Endodermal cell (in vitro differentiated cells): ENCODE measurements at places on chromosomes 7 and 10.

DNA sequence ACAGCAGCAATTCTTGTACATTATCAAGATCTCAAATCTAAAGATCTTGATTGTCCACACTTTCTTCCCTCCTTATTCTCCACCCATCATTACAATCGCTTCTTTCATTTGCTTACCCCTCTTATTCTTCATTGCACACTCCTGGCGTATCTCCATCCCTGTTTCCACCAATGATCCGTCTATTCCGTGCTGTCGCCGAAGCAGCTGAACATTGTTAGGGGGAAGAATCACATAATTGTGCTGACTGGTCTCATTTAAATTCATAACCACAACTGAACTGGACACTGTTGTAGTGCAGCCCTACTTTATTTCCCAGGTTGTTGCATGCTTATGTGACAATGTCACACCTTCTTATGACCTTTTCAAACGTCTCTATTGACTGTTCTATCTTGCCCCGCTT is 18.9 kb upstream of the NRP1 start:
- DNase-seq = no peak

DNA sequence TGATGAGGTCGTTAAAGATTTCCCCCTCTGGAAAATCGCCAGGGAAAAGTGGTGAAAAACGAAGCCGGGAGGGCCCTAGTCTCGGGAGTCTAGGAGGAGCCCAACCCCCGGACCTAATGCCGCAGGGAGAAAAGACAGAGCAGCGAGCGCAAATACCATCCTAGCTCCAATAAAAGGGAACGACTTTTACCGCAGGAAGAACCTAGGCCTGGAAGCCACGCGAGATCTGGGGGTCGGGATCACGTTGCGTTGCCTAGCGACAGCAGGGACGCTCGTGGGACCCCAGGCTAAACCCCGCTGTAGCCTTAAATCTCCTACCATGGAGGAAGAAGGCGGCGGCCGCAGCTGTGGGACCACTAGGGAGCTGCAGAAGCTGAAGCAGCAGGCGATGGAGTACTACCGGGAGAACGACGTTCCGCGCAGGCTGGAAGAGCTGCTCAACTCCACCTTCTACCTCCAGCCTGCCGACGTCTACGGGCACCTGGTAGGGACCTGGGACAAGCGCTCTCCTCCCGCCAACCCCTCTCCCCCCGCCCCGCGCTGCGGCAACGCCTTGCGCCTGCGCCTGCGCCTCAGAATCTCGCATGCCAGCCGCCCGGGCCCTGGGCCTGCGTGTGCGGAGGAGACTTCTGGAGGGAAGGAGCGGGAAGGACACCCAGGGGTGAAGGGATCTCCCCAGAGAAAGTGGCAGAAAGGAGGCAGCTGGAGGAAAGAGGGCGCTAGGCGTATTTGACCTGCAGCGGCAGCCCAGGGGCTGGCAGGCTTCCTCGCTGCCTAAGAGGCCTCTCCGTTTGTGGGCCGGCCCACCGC is at the start of gene ENO4:
Gene ENO4, plus strand, starts transcription at position 252 of the 810 bp plus-strand sequence. Its CDS starts 68 bp downstream, at position 320.
- peak; percentile 95 for DNase-seq

- peak; percentile 81 for DNase-seq
Measured at GRCh38 chr10:120456626-120457430, at the start of gene PLPP4. Gene PLPP4, plus strand, starts transcription at chr10:120457227. Its CDS starts 79 bp downstream, at chr10:120457306.

DNA sequence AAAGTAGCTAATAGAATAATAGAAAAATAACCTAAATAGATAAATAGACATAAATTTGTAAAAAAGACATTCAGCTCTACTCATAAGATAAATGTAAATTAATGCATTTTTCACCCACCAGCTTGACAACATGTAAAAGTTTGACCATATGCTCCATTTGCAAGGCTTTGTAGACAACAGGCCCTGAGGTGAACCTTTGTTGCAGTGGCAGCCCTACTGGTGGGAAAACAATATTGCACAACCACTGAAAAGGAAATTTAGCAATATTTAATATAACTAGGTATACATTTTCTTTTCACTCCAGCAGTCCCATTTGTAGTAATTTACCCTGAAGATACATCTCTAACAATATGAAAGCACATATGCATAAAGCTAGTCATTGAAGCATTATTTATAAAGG is 39.0 kb upstream of the ADRA2A start:
- no peak for DNase-seq

GRCh38 chr10:5830629-5831445 is 17.6 kb upstream of the GDI2 start:
- no peak for DNase-seq

- DNase-seq = peak; percentile 76
Measured at GRCh38 chr7:4709187-4709586, 27.1 kb downstream of the FOXK1 start.

DNA sequence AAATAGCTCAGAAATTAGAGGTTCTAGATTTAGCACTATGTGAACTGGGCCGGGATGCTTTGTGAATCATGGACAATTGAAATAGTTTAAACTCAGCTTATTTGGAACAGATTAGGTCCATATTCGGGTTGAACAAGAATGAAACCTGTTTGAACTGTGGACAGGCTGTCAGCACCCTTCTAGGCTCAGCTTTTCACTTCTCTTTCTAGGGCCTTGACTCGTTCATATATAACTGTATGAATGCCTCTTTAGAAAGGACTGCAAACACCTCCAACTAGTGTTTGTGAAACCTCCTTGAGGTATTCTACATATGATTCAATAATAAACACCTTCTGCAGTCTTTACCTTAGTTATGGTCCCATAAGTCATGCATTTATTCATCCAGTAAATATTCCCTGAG is 115.6 kb downstream of the REEP3 start:
- no peak for DNase-seq

- DNase-seq = no peak
Measured at GRCh38 chr10:1472178-1472958, 265.0 kb downstream of the ADARB2 start.

GRCh38 chr10:25666276-25666675 is 267.8 kb upstream of the MYO3A start:
- no peak for DNase-seq

GRCh38 chr7:106848851-106849442 is 16.1 kb upstream of the PIK3CG start:
- no peak for DNase-seq

- peak; percentile 28 for DNase-seq
Measured at GRCh38 chr10:129695671-129696070, 228.6 kb downstream of the MGMT start.

DNA sequence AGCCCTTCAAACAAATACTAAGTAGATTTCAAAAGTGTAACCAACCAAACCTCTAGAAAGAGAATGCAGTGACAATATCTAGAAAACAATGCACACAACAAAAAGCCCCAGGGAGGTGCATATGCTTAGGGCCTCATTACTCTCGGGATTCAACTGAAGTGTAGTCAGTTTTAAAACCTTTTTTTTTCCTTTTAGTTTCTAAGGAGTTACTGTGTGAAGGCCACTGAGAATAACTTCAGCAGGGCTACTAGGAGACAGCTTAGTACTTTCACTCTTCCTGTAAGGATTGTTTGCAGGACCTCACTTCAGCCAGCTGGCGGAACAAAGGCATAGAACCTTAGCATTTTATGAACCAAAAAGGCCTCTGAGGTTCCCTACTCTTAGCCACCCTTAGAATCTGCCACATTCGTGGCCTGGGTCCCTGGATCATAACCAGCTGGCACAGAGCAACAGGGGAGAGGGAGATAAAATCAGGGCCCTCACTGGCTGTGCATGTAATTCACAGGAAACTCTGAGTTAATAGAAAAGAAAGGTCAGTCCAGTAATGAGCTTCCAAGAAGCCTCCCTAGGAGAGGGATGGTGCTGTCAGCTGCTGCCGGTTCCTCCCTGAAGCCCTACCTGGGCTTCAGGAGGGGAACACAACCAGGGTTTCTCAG is 3.6 kb downstream of the VOPP1 start:
- DNase-seq = no peak

DNA sequence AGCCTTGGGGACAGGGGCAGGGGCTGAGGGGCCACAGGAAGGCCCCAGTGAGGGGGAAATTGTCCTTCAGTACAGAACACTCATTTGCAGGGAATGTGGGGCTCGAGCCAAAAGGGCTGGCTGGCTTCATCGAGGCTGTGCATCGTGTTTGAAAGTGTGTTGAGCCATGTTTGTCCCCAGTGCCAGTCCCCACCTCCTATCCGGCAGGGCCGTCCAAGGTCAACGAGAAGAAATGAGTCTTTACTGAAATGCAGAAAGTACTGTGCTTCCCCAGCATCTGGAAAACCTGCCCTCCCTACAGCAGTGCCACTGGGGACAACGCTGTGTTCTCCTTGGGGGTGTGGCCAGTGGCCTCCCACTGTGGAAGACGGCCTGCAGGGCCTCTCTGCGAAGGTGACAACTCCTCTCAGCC is 214.1 kb downstream of the KLF6 start:
- DNase-seq = peak; percentile 55

DNA sequence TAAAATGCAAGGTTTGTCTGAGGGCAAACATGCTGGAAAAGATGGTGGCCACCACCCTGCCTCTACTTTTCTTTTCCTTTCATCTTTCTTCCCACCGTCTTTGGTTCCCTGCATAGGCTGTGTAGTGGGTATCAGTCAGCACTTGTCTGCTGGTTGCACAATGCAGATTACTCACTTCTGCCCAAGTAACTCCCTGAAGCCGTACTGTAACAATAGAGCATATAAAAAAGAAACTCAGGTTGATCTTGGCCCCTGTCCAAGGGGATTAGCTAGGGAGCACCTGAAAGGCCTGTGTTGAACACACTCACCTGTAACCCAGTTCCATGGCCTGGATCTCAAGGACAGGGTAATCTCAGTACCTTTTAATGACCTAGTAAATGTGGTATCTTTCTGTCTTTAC is 533.0 kb upstream of the GALNT17 start:
- DNase-seq = no peak
